SW480 (cell line): ENCODE measurements at places on chromosomes 13 and 19.

DNA sequence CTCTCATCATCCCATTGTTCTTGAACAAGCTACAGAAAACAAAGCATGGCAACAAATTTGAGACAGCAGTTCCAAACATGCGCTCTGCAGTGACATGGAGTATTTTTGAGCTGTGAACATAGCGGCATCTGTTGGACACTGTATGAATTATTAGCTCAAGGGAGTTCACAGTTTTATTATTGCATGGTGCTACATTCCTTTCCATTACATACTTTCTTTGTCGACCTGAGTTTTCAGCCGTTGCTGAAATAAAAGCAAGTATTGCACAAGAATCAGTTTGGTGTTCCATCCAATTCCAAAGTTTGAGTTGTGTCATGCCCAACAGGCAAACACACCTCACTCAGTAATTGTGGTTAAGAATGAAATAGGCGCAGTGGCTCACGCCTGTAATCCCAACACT is 30.1 kb upstream of the METTL21C start:
- DNase-seq, result peak; percentile 48

GRCh38 chr13:74024856-74025255 is 109.3 kb downstream of the KLF12 start:
- no peak for DNase-seq

GRCh38 chr19:4077007-4077374 is 10.3 kb upstream of the ZBTB7A start:
- DNase-seq, result no peak

DNA sequence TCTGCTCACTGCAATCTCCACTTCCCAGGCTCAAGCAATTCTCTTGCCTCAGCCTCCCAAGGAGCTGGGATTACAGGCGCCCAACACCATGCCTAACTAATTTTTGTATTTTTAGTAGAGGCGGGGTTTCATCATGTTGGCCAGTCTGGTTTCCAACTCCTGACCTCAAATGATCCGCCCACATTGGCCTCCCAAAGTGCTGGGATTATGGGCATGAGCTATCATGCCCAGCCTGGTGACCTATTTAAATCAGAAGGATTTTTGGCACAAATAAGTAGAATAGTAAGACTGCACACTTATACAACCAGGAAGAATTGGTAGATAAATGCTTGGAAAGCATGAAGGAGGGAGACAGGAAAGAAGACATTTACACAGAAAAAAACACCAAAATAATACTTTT is 53.4 kb upstream of the AKAP11 start:
- no peak for DNase-seq

GRCh38 chr19:44957526-44957925 is 2.3 kb downstream of the CLPTM1 start:
- DNase-seq, result no peak

- no peak for DNase-seq
These were observed 25.8 kb downstream of the PRKD2 start for GRCh38 chr19:46691104-46691503.

DNA sequence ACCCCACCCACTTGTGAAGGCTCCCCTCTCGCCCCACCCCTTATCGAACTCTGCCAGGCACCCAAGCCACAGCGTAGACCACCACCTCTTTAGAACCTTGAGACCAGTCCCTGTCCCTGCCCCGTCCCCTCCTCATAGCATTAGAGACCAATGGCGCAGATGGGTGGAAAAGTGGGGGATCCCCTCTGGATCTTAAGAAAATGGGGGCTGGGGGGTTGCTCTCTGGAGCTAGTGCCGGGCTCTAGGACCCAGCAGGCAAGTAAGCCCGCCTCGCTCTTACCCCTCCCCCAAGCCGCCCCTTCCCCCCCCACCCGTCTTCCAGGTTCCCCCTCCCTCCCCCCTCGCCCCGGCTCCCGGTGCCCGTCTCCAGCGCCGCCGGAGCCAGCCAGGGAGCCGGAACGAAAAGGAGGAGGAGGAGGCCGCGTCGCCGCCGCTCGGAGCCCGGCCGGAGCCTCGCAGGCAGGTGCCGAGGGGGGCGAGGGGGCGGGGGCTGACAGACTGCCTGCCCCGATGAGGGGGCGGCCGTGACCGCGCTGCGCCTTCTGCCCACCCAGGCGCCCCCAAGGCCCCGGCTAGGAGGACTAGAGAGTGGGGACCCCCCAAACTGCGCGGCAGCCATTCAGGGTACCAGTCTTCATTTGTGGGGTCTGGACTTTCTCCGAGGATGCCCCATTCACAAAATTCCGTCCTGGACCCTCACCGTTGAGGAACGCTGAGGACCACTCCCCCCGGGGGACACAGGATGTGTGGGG is at the start of gene SPRED3:
SPRED3 (plus strand) TSS at position 349 of the 752 bp plus-strand sequence. CDS start 1,606 bp downstream, outside the sequence.
- DNase-seq, result peak; percentile 43

GRCh38 chr13:53474878-53475277 is 446.3 kb downstream of the OLFM4 start:
- DNase-seq, result no peak

DNA sequence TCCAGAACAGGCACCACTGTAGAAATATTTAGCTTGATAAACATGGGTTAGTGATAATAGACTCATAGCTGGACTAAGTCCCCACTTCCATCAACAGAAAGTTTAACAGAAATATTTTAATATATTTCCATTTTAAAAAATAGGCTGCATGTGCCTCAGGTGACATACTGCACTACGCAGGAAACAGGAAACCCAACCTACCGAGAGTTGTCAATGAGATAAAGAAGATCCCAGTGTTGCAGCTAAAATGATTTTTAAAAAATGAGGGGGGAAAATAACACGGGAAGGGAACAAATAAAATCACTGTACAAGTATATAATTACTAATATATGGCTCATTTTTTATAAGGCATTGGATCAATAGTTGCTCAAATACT is 154.8 kb downstream of the TBC1D4 start:
- no peak for DNase-seq

- no peak for DNase-seq
These were observed 55.4 kb downstream of the SACS start for GRCh38 chr13:23377983-23378632.

DNA sequence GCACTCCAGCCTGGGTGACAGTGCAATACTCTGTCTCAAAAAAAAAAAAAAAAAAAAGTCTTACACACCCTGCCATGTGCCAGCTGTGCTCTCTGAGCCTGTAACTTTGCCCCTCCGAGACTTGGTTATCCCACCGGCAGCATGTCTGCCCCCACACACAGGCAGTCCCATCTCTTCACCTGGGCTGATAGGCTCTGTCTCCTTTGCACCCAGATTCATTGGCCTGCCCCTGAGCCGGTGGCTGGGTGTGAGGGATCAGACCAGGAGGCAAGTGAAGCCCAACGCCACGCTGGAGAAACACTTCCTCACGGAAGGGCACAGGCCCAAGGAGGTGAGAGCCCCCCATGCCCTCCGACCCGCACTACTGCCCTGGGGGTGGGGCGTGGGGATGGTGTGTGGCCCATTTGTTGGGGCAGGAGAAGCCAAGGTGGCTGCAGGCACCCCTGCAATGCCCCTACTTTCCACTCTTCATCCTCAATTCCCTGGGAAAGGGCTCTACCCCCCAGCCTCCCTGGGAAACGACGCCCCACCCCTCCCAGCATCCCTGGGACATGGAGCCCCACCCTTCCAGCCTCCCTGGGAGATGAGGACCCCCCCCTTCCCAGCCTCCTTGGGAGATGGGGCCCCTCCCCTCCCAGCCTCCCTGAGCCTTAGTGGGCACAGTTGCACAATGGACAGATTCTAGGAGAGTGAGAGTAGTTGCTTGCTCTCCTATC is 45.3 kb downstream of the CERS4 start:
- no peak for DNase-seq

GRCh38 chr13:104962411-104962810 is 1573.1 kb downstream of the EFNB2 start:
- no peak for DNase-seq

- no peak for DNase-seq
These were observed 40.2 kb downstream of the CILP2 start for GRCh38 chr19:19578252-19578651.

- no peak for DNase-seq
These were observed 195.5 kb downstream of the SLITRK6 start for GRCh38 chr13:85603735-85604134.

- DNase-seq, result no peak
These were observed 14.5 kb downstream of the LIPE start for GRCh38 chr19:42412661-42413076.

GRCh38 chr19:40266119-40266518 is 19.0 kb downstream of the AKT2 start:
- DNase-seq, result no peak

GRCh38 chr19:39419003-39419402 is 6.5 kb downstream of the PLEKHG2 start:
- no peak for DNase-seq

GRCh38 chr19:996051-996838 is 4.0 kb upstream of the GRIN3B start:
- peak; percentile 43 for DNase-seq

GRCh38 chr19:44530777-44531176 is 1.3 kb upstream of the CEACAM20 start:
- DNase-seq, result no peak

DNA sequence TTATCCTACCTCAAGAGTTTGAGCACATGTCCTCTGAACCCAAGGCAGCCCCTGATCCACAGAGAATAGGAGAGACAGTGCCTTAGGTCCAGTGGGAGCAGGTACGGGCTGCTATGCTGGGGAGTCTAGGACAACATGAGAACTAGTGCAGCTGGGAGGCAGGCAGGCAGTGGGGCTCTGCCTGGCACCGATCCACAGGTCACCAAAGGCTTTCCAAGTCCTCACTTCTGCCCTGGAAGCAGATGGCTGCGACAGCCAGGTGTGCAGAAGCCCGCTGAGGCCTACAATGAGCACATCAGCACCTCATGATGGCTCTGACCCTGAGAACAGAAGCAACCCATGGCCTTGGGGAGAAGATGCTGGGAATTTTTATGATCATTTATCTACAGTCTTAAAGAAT is 29.8 kb upstream of the EPHX3 start:
- DNase-seq, result no peak

DNA sequence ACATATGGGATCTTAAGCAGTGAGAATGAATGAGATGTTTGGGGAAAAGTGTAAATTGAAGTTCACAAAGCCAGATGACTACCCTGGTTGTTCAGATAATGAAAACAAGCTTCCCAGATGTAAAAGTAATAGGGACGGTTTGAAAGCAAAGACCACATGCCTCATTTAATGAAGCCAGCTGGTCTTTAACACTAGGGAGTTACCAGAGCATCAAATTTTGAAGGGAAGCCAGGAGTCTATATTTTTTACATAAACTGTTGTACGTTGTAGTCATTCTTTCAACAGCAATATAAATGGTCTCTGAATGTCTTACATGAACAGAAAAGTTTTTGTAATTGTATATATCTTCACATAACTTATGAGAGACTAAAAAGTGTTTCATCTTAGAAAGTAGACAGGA is 2604.5 kb upstream of the PCDH20 start:
- no peak for DNase-seq

DNA sequence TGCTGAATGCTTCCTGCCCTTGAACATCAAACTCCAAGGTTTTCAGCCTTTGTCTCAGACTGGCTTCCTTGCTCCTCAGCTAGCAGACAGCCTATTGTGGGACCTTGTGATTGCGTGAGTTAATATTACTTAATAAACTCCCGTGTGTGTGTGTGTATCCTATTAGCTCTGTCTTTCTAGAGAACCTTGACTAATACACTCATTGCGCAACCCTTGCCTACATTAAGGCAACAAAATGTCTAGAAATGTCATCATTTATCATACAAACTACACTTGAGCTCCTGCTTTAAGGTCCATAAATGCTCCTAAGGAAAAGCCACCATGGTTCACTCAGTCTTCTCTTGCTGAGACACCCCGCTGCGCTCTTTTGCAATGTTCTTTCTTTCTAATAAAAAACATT is 2861.0 kb downstream of the PCDH9 start:
- no peak for DNase-seq

GRCh38 chr13:100517135-100517534 is 71.5 kb downstream of the GGACT start:
- peak; percentile 62 for DNase-seq

GRCh38 chr19:38478273-38478971 is 44.9 kb downstream of the RYR1 start:
- peak; percentile 67 for DNase-seq

- DNase-seq, result no peak
These were observed 107.7 kb upstream of the SPATA13 start for GRCh38 chr13:24052547-24053518.

DNA sequence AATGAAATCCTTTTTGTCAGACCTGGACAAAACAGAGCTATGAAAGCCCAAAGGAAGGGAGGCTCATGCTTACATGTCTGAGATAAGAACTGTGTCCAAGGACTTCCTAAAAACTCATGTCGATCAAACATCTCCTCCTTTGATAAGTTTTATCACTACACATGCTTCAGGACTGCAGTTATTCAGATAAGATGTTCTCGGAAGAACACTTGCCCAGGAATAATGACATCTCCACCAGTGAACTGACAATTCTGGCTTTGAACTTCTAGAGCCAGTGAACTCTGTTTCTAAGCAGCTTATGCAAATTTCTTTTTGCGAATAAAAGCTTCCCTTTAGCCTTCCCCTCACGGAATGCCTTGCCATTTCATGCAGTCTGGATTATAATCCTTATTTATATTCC is 561.6 kb downstream of the TBC1D4 start:
- DNase-seq, result no peak

DNA sequence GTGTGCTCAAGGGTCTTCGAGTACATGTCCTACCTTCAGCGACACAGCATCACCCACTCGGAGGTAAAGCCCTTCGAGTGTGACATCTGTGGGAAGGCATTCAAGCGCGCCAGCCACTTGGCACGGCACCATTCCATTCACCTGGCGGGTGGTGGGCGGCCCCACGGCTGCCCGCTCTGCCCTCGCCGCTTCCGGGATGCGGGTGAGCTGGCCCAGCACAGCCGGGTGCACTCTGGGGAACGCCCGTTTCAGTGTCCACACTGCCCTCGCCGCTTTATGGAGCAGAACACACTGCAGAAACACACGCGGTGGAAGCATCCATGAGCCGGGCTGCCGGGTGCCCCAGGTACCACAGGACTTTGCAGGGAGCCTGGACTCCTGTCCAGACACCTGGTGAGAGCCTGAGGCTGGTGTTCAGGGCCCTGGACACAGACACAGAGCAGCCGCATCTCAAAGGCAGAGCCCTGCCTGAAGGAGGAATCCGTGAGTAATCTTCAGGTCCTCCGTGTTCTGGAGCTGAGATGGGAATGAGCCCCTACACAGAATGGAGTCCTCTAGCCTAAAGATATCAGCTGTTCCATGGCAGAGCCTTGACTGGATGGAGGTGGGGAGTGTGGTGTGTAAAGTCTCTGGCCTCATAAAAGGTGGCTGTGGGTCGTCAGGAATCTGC is 1.5 kb downstream of the ZNF581 start:
- DNase-seq, result no peak

DNA sequence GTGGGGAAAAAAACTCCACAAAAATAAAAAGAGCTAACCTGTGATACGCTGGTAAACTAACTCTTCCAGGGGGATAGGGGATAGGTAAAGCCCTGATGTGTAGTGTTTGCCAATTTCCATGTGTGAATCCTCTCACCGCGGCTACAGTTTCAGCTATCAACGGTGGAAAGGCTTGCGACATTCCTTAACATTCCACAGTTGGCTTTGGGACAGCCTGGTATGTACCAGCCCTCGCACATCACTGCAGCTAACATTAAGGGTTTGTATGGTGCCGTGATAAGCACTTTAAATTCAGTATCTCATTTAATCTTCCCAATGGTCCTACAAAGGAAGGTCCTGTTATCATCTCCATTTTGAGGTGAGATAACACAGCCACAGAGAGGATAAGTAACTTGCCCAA is 112.4 kb downstream of the KATNAL1 start:
- DNase-seq, result no peak

- no peak for DNase-seq
These were observed 8.5 kb downstream of the SOX21 start for GRCh38 chr13:94703721-94704314.

GRCh38 chr19:18271433-18271841 is 2.8 kb downstream of the IQCN start:
- DNase-seq, result no peak
